ENCODE measurements at places on chromosomes 11 and 22.

- DNase-seq = no peak
These were observed 76.9 kb upstream of the SLC6A5 start for GRCh38 chr11:20522536-20522935.

- peak; percentile 90 for DNase-seq
These were observed at the start of gene NEAT1 for GRCh38 chr11:65422633-65423515. NEAT1 (plus strand) TSS chr11:65422798.

- no peak for DNase-seq
These were observed 50.8 kb upstream of the CCDC90B start for GRCh38 chr11:83336993-83337392.

- DNase-seq = no peak
These were observed 1292.6 kb downstream of the LRRC4C start for GRCh38 chr11:40166892-40167291.

DNA sequence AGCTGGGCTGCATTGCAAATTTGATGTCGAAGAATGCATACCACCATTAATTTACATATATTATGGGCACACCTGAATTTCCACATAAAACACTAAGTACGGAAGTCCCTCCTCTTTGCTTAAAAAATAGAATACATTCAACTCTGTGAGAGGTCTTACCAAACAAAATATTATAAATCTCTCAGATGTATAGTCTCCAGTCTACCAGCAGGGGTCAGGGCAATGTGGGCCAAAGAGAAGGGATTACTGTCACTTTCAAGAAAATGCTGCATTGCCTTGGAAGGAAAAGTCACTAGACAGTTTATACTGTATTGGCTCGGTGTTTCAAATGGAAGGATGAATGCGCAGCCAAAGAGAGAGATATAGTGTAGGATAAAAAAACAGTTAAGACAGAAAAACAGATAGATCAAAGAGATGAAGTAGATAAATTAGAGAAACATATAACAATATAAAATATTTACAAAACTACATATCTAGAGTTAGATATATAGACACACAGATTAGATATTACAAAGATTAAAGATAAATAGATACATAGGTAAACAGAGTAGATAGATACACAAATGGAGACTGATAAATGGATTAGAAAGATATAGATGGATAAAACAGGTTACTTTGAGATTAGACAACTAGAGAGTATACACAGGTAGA is 20.9 kb downstream of the SERGEF start:
- peak; percentile 32 for DNase-seq

- no peak for DNase-seq
These were observed 117.5 kb downstream of the SPATA19 start for GRCh38 chr11:133727774-133728173.

- DNase-seq = no peak
These were observed 1478.8 kb downstream of the BRD1 start for GRCh38 chr22:48348855-48349254.

DNA sequence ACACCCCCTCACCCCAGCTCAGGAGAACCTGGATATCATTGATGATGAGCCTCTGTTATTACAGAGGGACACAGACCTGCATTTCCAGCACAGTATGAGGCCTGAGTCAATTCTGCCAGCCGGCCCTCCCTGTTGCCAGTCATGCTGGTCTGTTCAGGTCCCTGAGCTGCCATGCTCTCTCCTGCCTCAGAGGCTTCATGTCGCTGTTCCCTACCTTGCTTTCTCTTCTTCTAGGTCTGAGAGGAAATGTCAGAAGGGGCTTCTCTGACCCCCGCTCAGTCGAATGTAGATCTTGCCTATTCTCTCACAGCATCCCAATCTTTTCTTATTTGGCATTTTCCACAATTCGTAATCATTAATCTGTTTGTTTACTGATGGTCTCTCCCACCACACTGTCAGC is 21.8 kb upstream of the ABCC8 start:
- no peak for DNase-seq

DNA sequence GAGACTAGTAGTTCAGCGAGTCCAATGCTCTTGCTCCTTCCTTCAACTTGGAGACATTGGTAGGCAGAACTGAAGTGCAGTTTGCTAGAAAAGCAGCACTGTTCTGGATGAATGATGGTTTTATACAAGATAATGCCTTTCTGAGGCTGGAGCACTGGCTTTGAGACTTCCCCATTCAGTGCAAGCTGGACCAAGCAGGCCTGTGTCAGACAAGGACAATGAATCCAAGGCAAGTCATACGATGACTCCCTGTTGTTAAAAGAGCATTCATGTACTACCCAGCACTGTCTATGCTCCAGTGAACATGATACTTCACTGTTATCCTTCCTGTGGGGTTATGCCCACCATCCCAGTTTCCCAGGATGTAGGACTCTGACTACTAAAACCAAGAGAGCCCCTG is 242.3 kb upstream of the RAG2 start:
- DNase-seq = no peak

GRCh38 chr11:78310500-78310909 is 107.1 kb downstream of the GAB2 start:
- no peak for DNase-seq

DNA sequence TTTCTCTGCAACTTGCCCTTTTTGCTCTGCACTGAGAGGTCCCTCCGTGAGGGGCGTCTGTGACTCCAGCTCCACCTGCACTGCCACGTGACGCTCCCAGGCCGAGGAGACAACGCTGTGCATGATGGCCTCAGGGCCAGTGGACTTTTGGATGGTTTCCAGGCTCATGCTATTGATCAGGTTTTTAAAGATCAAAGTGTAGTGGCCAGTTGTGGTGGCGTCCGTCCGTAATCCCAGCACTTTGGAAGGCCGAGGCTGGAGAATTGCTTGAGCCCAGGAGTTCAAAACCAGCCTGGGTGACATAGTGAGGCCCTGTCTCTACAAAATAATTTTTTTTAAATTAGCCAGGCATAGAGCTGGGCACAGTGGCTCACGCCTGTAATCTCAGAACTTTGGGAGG is 16.1 kb downstream of the RPL3 start:
- DNase-seq = no peak

DNA sequence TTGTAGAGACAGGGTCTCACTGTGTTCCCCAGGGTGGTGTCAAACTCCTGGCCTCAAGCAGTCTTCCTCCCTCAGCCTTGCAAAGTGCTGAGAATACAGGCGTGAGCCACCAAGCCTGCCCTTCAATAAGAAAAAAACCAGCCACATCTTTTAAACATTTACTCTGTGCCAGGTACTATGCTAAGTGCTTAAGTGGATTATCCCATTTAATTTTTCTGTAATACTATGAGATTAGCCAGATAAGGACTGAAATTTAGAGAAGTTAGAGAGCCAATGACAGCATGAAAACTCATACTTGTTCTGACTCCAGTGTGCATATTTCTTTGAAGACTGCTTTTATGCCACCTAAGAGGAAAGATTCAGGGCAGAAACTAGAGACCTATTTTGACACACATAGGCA is 35.7 kb downstream of the PPME1 start:
- no peak for DNase-seq

GRCh38 chr11:1814691-1815090 is 20.1 kb upstream of the SYT8 start:
- no peak for DNase-seq

- peak; percentile 88 for DNase-seq
These were observed 49.4 kb downstream of the TEAD1 start for GRCh38 chr11:12723421-12724300.

DNA sequence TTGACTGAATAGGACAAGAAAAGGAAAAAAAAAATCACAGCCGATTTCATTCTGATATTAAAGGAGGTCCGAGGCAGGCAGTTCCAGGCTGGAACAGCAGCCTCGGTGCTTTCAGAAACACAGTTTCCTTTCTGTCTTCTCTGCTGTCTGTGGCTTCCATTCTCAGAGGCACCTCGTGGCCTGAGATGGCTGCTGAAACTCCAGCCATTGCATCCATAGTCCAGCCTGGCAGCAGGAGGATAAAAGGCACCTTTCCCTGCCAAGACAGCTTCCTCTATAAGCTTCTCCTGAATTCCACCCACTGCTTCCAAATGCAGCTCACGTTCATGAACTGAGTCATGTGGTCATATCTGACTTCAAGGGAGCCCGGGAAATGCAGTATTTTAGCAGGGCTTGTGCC is 390.5 kb downstream of the TBC1D22A start:
- DNase-seq = no peak

DNA sequence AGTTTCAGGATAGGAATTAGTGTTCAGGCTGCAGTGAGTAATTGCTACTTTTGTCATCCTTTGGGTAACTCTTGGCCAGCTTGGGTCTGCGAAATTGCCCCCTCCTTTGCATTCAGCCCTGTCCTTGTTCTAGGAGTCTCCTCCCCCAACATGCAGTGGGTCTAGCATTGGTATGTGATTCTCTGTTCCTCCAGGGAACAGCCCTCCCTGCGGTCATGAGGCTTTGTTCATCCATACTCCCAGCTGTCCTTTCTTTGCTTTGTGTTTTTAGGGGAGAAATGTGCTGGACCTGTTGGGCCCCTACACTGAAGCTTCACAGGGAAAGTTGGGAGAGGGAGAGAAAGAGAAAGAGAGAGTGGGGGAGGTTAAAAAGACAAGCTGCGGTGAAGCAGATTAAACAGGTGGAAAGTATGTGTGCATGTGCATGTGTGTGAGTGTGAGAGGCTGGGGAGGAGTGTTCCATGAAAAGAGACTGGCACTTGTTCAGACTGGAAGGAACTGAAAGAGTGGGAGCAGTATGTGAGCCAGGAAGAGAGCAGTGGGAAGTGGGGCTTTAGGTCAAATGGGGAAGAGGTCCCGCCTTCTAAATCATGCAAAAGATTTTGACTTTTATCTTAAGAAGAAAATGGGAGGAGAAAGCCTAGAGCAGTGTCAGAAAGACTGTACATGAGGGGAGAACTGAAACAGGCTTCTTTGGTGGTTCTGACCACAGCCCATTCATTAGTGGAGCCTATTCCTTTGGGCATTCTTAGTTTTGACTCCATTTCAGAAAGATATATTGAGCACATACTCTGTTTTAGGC is 17.9 kb upstream of the SESN3 start:
- no peak for DNase-seq

GRCh38 chr11:56271092-56271491 is 2.9 kb upstream of the OR5T1 start:
- DNase-seq = peak; percentile 0

DNA sequence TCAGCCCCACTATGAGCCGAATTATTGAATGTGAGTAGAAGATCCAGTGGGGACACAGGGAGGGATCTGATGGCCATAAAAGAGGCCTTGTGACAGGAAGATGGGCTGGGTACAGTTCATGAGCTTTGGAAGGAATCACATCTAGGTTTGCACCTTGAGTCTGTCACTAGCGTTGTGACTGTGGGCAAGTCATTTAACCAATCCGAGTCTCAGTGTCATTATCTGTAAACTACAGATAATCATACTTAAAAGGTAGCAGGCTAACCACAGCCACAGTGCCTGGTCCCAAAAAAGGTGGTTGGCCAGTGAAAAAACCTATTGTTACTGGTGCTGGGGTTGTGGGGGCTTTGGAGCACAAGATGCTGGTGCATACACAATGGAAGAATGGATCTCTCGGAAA is 3.8 kb downstream of the HEPN1 start:
- no peak for DNase-seq

- no peak for DNase-seq
These were observed 2.0 kb upstream of the JAML start for GRCh38 chr11:118226781-118227180.

DNA sequence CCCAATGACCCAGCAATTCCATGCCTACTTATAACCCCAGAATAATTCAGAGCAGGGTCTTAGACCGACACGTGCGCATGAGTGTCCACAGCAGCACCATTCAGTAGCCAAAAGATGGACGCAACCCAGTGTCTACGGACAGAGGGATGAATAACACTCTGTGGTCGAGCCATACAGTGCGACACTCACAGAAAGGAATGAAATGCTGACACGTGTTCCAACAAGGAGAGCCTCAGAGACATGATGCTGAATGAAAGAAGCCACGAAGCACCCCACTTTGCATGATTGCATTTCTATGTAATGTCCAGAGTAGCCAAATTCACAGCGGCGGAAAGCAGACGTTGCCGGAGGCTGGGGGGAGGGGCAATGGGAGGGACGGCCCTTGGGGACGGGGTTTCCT is 134.4 kb downstream of the CTTN start:
- DNase-seq = no peak

GRCh38 chr11:126530416-126530815 is 174.9 kb downstream of the ST3GAL4 start:
- no peak for DNase-seq

GRCh38 chr11:57255618-57256017 is 18.6 kb upstream of the APLNR start:
- DNase-seq = peak; percentile 71

DNA sequence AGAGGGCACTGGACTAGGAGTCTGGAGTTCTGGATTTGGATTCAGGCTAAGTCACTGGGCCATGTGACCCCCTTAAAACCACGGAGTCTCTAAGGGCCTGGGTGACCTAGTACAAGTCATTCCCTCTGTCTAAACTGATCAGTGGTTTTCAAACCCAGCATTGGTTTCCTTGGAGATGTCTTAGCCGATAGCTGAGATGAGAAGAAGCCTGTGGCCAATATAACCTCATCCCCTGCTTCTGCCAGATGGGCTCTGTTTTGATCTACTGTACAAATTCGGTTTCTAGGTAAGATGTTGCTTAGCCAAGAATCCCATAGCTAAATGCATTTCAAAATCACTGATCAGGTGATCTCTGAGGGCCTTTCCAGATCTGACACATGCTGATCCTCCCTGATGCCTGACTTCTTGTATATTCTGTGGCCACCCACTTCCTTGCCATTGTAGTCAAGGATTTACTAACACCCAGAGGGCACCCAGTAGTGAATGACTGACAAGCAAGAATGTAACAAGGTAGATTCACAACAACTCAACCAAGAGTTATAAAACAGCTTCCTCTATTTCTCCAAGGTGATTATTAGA is 53.1 kb downstream of the GALNT18 start:
- peak; percentile 85 for DNase-seq

GRCh38 chr11:57444362-57445121 is 15.8 kb upstream of the RTN4RL2 start:
- DNase-seq = peak; percentile 29

DNA sequence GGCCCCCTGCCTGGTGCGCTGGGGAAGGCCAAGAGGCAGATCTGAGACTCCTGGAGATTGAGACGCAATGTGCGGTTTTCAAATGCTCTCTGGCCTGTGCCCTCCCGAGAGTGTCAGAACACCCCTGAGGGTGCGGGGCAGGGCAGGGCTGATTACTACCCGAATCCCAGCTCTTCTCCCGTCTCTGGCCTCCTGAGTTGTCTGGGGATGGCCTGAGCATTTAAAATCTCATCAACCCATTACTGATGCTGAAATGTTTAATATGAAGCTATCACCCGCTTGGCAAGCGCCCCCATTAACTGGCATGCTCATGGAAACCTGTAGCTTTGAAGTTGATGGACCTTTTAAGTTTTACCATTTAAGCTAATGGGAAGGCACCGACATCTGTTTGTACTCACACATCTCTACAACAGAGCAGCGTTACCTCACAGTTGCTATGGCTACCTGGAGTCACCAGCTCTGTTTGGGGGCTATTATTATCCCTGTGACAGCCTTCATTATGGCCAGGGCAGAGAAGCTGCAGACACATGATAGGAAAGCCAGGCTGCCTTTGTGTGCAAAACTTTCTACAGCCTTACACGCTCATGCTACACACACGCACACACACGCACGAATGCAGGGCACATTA is 3.6 kb upstream of the MB start:
- DNase-seq = no peak

All from mammary epithelial cell (primary cell).